ENCODE measurements at places on chromosomes 5 and 9.

- DNase-seq, result no peak
These were observed 122.7 kb upstream of the SPDL1 start for GRCh38 chr5:169460896-169461295.

DNA sequence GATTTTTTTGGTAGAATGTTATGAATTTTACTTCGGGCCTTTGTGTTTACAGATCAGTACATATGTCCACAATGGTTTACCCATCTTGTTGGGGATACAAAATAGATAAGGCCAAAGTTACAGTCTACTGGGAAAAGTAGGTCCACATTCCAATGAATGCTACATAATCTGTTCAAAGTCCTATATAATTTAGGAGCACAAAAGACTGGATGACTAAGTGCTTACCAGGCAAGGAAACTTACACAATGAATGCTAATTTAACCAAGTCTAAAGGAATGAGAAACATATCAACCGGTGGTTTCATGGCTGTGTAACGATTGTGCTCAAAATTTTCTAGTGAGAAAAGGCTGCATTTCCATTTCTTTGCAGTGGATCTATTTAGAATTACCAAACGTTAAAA, 97.4 kb upstream of the TRPM3 start:
- DNase-seq, result no peak

GRCh38 chr5:72955143-72955767, 586 bp upstream of the FCHO2 start:
- no peak for DNase-seq

DNA sequence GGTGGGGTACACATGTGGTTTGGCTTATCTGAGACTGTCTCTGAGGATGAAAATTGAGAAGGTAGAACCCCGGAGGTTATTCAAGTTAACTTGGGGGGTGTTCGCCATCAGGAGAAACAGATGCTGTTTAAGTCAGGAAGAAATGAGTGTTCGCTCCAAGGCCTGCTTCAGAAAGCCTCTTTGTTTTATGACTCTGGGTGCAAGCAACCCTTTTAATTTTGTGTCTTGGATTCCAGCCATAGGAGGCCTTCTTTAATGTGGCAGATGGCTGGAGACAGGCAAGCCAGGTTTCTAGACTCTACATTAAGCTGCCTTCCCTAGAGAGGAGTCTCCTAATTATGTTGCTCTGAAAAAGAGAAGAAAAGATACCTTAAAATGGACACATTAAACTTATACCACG, 4.2 kb upstream of the SMAD5 start:
- DNase-seq, result no peak

DNA sequence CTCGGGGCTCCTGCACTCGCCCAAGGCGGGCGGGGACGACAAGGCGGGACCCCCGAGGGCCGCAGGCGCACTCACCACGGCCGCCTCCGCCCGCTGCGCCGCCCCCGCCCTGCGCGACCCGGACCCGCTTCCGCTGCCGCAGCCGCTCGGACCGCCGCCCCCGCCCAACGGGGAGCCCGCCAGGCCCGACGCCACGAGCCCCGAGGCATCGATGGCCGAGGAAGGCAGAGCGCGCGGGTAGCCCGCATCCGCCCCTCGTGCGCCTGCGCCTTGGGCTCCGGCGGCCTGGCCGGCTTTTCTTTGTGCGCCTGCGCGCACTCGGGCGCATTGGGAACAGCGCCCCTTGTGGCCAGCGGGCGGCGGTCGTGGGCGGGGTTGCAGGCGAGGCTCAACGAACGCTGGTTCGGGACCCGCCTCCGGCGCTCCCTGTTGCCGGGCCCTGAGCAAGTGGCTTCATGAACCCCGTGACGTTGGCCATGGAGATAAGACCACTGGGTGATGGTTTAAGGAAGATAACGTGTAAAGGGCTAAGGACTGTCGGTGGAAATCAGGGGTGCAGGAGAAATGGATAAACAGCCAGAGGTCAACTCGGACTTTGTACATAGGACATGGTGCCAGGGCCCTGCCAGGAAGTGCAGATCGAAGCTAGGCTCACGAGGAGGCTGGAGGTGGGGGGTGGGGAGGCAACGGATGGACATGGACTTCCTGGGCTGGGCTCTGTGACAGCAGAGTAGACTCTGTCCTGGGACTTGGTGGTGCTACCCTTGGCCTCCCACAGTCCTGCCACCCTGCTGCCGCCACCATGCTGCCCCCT, at the start of the genes C8G and FBXW5:
Gene C8G (plus strand): TSS at position 725 of the 814 bp plus-strand sequence. CDS start 78 bp downstream, at position 803.
Gene FBXW5 (minus strand): TSS at position 220 of the 814 bp plus-strand sequence. CDS start 655 bp downstream, outside the sequence.
- peak; percentile 98 for DNase-seq

DNA sequence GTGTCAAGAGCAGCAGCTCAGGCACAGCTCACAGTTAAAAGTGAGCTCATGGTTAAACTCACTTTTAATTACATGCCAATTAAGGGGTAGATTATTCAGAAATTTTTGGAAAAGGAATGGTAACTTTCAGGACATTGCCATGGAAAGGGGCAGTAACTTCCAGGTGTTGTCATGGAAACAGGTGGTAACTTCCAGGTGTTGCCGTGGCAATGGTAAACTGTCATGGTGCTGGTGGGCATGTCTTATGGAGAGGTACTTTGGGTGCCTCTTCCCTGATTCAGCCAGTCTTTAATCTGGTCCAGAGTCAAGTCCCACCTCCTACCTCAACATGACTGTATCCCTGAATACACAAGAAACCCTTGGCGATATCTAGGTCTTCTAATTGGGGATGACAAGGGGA, 223.2 kb upstream of the TAS2R1 start:
- DNase-seq, result no peak

GRCh38 chr5:180103487-180104167, 32.1 kb upstream of the RNF130 start:
- no peak for DNase-seq

DNA sequence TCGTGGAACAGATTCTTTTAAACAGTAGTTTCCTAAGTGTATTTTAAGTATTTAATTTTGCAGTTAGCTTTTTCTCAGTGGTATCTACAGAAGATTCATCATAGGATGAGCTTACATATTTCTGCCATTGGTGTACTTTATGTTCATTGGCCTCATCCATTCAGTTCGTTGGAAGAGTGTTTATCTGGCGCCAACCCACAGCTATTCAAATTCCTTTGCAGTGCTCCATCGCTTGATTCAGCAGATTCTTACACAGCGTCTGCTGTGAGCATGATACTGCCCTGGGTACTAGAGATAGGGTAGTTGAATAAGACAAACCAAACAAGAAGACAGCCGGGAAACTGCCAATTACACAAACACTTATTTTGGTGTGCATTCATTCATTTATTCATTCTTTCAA, 55.1 kb downstream of the NUP214 start:
- no peak for DNase-seq

- no peak for DNase-seq
These were observed 685.1 kb downstream of the DTWD2 start for GRCh38 chr5:118303296-118303695.

DNA sequence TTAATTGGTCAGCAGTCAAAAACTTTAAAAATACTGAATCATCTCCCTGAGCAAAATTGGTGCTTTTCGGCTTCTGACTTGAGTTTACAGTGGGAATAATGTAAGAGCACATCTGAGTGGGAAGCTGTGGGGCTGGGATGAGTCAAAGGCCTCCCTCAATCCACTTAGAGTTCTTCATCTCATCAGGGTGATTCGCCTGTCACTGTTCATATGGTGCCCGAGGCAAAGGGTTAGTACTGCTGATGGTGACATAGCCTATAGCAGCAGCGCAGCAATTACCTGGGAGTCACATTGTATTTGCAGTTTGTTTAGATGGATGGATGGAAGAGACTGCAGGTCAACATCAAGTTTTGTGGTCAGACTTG, 113.8 kb upstream of the ZNF608 start:
- no peak for DNase-seq

DNA sequence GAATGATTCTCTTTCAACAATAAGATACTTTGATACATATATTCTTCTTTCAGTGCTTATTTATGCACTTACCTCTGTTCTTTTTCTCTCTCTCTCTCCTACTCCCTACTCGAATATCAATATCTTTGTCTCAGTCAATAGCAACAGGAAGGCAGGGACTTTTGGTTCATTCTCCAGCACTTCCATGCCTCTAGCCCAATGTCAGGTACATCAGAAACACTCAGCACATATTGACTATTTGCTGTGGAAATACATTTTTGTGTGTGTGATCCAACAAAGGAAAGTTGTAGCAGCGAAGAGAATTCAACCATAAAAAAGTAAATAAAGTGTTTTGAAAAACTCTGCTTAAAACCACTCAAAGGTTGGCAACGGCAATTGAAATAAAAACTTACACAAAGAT, 12.6 kb downstream of the DIRAS2 start:
- no peak for DNase-seq

- DNase-seq, result no peak
These were observed 346.3 kb downstream of the ENC1 start for GRCh38 chr5:74294231-74294705.

DNA sequence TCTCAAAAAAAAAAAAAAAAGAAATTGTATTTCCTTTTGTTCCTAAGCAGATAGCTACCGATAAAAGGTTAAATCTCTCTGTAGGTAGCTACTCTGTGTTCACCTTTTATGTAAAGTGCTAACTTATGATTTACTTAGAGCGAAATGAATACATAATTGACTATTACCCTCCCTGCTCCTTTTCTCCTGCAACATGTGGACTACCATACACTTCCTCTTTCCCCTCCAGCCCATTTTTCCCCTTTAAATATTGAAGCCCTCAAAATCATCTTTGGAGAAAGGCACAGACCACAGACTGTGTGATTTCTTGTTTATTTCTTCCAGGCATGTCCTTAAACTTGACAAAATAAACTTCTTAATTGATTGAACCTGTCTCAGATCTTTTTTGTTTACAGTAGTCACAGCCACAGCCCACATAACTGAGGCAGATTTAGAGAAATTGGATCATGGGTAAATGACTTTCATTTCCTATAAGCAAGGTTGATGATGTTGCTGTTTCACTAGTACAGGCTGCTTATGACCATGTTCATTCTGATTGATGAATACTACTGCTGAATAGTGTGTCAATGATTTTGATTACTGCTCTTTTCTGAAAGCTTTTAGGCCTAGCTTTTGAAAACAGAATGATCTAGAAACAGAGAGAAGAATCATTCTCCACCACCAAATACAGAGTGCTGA, 59.2 kb downstream of the PHAX start:
- no peak for DNase-seq

- no peak for DNase-seq
These were observed 94.9 kb downstream of the ACTL7B start for GRCh38 chr9:108760841-108761240.

DNA sequence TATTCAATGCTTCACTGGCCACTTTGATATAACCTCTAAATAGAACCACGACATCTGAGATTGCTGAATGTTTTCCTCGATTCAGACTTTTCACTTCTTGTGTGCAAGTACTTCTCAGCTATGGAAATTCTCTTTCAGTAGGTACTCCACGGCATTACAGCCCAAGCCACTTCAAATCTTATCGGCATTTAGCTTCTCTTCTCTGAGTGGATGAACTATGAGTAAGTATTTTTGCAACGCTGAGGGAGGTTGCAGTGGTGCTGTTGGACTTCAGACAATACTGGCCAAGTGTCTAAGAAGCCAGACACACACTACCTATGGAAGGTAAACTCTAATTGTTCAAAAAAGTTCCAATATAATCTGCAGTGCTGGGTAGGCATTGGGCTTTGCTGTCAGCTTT, 60.1 kb downstream of the FBN2 start:
- no peak for DNase-seq

- DNase-seq, result peak; percentile 1
These were observed 161.2 kb upstream of the PITX1 start for GRCh38 chr5:135195270-135195608.

- no peak for DNase-seq
These were observed 76.3 kb downstream of the SCAI start for GRCh38 chr9:125066839-125067619.

DNA sequence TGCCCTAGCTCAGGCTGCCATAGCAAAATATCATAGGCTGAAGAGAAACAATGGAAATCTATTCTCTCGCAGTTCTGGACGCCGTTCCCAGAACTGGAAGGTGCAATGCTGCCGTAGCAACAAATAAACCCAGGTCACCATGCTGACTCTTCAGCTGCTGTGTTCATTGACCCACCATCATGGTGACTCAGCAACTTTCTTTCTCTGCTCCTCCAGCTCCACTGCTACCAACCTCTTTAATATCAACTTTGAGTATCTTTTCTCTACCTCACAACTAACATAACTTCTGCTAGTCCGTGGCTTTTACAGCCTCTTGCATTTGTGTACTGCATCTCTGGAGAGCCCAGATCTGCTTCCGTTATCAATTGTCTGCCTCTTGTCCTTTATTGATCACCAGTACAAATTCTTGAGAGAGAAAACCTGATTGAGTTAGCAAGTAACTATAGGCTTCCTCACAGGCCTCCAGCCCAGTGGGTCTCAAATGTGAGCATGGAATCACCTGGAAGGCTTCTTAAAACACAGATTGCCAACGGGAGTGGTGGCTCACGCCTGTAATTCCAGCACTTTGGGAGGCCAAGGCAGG, 47.3 kb upstream of the SLC30A5 start:
- DNase-seq, result no peak

DNA sequence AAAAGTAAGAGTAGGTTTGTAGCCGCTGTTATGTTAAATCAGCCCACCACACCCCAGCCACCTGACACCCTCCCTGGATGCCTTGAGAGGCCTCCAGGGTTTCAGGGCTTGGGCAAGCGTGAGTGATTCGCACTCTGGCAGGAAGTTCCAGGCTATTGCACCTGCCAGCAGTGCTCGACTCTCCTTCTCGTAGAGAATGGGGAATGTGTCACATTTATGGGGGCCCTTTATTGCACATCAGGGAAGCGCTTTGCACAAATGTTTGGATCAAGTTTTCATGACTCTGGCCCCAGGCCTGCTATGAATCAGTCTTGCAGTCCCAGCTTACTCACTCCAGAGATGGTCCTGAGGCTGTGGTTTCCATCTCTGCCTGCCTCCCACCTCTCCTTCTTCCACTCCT, 66.1 kb upstream of the ADRA1B start:
- no peak for DNase-seq

DNA sequence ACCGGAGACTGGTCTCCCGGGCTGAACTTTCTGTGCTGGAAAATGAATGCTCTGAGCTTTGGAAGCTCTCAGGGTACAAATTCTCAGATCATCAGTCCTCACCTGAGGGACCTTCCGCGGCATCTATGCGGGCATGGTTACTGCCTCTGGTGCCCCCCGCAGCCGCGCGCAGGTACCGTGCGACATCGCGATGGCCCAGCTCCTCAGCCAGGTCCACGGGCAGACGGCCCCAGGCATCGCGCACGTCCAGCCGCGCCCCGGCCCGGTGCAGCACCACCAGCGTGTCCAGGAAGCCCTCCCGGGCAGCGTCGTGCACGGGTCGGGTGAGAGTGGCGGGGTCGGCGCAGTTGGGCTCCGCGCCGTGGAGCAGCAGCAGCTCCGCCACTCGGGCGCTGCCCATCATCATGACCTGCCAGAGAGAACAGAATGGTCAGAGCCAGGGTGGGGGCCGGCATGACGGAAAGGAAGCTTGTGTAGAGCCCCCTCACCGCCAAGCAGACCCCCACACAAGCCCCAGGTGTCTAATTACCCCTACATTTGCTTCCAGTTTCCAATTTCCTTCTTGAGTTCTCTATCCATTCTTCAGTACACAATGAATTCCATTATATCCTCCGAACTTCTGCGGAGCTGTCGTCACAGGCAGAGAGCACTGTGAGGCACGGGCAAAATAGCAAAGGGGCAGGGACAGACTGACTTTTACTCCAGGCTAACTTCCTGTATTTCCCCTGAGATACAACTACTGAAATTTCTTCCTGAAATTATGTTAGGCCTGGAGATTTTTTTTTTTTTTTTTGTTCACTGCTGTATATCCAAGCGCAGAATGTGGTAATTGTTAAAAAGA, 23.2 kb downstream of the CDKN2A start:
- DNase-seq, result no peak

Measured in activated T-cell treated with anti-CD3 and anti-CD28 coated beads, Interleukin-2, amount 50 U/mL, for 48 hours (primary cell).